ENCODE measurements at places on chromosomes 5 and 9.

DNA sequence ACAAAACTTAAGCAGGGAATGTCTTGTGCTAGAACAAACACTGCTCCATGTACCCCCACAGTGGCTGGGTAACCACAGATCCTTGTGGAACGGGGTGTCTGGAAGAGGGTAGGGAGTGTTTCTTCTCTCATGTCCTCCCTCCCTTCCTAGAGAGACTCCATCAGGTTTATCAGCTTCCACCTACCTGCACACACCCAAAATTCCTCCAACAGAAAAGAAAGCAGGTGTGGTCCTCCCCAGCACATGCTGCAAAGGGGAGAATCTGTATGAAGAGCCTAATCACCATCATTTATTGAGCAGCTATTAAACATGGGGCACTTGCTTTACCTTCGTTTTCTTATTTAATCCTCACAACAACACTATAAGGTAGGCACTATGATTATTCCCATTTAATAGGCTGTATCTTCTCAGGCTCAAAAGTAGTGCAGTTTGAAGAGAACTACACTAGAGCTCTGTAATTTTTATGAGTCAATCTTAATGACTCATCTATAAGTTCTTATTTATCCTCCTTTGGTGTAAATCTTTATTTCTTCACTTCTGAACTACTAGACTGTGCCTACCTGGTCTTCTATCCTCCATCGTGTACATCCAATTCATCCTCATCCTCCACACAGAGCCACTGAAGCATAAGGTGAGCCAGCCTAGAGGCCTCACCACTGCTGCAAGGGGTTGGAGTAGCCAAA is 31.6 kb downstream of the C9orf40 start:
- no peak for DNase-seq

- DNase-seq = no peak
These were observed 25.9 kb downstream of the ZDHHC11B start for GRCh38 chr5:758698-759053.

DNA sequence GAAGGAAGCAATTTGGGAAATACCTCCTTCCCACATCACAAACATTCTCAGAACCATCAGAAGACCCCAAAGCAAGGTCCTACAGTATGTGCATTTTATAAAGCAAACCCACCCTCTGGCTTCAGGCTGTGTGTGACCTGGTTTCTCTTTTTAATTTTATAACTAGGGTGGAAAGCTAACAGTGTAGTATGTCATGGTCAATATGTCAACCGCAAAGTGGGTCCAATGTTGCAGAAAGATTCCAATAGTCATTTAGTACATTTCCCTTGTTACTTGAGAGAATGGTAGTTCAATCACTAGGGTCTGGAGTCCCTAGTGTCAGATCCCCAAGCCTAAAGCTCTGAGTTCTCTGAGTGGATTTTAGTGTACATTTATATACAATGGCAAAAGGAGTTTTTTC is 96.2 kb downstream of the FGF1 start:
- DNase-seq = no peak

- DNase-seq = no peak
These were observed 1.1 kb upstream of the TCF7 start for GRCh38 chr5:134113363-134113889.

- DNase-seq = no peak
These were observed 713.9 kb downstream of the EFNA5 start for GRCh38 chr5:106956886-106957285.

GRCh38 chr9:125235804-125236519 is 5.2 kb downstream of the HSPA5 start:
- no peak for DNase-seq

DNA sequence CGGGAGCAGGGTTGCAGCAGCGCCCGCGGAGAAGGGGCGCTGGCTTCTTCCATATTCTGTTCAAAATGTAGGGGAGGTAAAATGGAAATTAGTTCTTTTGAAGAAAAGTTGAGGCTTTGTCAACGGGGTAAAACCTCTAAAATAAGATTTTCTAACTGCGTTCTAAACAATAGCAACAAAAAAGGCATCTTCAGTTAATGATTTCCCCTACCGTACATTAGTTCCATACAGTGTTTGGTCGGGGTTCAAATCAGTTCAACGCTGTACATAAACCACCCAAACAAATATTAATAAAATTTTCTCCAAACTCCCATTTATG is 343 bp upstream of the FANCC start:
- DNase-seq = no peak

DNA sequence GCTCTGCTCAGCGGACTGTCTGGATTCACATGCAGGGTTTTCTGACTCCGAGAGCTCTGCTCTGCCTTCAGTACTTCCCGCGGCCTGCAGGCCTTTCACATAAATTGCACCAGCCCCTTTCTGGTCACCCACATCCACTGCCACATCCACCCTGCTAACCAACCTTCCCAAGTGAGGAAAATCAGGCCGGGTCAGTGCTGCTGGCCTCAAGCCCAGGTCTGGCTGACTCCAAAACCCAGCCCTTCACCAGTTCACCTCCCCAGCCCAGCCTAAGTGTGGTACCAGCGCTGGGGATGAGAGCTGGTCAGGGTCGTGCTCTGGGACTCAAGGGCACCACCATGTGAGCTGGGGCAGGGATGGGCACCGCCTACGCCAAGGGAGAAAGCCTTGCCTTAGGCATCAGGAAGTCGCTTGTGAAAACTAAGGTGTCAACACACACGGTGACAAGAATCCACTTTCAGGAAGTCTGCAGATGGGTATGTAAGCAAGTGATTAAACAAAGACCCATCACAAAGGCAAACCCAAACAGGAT is 12.3 kb downstream of the LMAN2 start:
- DNase-seq = no peak

DNA sequence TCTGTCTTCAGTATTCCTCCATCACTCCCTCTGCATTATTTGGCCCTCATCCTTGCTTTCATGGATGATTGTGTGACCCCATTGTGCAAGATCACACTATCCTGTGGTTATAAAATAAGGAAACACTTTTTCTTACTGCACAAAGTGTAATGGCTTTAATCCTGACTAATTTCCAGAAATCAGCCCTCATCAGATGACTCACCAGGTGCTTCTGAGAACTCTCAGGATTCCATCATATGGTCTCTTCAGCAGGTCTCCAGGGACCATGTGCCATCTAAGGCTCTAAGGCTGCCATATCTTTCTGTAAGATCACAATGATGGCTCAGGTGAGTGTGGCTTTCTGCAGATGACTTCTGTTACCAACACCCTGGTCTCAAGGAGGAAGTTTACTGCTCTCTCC is 27.3 kb upstream of the FER start:
- no peak for DNase-seq

- no peak for DNase-seq
These were observed 145.8 kb downstream of the TENT4A start for GRCh38 chr5:6859023-6859422.

- DNase-seq = no peak
These were observed 72.6 kb downstream of the ENTREP1 start for GRCh38 chr9:69397384-69398214.

- peak; percentile 21 for DNase-seq
These were observed 20.1 kb downstream of the CXXC5 start for GRCh38 chr5:139668064-139668880.

DNA sequence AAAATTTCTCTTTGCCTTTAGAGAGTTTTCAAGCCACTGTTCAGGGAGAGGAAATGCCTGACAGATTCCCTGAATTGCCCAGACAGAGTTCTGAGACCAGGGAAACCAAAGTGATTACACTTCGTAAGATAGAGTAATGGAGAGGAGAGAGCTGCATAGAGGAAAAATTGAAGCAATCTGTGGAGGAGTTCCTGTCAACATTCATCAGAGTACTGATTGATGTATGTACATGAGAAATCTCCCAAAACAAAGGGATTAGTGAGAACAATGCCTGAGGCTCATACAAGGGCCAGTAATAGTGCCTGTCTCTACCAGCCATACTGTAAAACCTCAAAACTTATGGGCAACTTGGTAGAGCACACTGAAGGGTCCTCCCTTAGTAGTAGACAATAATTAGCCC is 79.0 kb upstream of the TRIM32 start:
- DNase-seq = no peak

GRCh38 chr9:118624608-118625007 is 744.6 kb downstream of the BRINP1 start:
- no peak for DNase-seq

DNA sequence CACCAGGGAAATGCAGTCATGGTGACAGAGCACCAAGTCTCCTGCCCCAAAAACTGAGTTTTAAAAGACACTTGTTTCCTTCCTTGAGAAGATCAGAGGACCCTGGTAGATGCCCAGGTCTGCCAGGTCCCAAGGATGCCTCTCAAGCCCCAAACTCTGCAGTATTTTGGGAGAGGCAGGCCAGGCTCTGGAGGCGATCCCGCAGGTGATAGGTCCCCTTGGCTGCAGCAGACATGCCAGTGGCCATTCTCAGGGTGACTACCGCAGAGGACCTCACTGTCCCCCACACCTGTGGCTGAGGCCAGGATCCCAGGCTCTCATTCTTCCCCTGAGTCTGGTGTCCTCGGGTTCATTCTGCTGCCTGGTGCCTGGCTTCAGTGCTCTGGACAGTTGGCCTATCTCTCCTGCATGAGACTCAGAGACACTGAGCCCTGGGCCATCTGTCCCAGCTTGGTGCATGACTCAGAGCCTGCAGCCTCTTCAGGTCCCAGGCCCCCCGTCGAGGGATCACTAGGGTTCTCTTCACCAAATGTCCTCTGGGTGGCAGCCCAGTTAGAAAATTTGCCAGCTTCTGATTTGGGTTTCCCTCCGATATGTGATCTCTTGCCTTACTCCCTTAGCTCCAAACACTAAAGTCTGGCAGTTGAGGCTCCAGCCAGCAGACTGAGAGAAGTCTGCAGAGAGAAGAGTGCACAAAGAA is 59.7 kb upstream of the GARNL3 start:
- no peak for DNase-seq

DNA sequence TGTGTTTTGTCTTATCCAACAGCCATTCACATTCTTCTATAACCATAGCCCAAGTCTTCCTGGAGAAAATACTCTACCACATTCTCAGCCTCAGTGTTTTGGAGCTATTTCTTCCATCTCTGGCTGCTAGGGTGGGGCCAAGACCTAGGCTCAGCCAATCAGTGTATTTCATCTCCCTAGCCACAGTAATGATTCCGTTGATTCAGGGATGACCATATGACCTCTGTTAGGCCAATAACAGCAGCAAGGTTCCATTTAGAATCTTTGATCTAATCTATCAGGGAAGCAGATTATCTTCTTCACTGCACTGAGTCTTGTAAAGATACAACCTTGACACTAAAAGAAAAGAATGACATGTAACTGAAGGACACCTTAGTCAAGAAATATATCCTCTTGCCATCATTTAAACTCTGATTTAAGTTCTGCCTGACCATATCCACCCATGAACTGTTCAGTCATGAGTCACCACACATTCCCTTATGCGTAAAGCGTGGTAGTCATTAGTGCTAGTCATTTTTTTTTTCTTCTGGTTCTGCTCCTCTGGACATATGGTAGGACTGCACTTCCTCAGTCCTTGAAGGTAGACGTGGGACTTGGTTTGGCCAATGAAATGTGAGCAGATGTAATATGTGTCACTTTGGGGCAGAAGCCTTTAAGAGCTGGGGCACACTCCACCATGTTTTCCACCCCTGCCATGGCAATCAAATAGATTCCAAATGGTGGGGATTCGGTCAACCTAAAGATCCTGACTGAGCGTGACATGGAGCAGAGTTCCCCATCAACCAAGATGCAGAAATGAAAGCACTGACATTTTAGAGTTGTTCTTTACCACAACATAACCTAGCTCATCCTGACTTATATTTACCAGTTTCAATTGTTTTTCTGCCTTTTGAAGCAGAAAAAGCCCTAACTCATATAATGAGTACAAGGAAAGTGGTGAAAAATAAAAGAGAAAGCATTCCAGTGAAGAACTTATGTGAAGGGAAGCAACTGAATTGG is 12.7 kb upstream of the PRELID2 start:
- no peak for DNase-seq

GRCh38 chr5:18607570-18607969 is 973.3 kb downstream of the TAF11L14 start:
- DNase-seq = no peak

DNA sequence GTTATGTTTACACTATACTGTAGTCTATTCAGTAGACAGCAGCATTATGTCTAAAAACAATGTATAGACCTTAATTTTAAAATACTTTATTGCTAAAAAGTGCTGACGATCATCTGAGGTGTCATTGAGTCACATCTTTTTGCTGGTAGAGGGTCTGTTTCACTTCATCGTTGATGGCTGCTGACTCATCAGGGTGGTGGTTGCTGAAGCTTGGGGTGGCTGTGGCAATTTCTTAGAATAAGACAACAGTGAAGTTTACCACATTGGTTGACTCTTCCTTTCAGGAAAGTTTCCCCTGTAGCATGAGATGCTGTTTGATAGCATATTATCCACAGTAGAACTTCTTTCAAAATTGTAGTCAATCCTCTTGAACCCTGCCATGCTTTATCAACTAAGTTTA is 150.3 kb downstream of the FBXL7 start:
- DNase-seq = no peak

- DNase-seq = no peak
These were observed 306.4 kb downstream of the ZSWIM6 start for GRCh38 chr5:61638476-61638875.

- no peak for DNase-seq
These were observed 159.9 kb downstream of the FANCC start for GRCh38 chr9:95157481-95158151.

DNA sequence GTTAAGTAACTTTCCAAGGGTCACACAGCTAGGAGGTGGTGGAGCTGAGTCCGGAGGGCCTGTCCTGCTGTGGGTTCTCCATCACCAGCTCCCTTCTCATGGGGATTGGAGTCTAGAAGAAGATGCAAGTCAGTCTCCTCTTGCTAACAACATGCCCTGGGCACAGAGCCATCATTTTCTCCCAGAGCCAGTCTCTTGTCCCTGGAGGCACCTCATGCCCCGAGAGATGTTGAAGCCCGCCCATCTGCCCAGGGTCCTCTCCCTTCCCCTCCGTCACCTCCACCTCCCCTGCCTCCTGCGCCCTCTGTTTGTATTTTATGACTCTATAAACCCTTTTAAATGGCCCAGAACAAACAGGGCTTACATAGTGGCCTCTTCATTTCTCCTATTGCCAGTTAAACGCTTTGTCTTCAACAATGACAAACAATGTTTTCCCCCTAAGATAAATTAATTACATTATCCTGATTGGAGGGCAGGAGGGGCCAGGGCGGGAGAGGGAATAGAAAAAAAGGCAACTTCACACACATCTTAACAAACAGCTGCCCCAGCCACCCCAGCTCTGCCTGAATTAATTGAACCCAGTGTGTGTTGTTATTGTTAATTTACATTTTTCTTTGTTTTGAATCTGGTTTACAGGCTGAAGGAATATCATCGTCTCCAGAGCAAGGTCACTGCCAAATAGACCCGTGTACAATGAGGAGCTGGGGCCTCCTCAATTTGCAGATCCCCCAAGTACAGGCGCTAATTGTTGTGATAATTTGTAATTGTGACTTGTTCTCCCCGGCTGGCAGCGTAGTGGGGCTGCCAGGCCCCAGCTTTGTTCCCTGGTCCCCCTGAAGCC is 55.8 kb downstream of the ASS1 start:
- DNase-seq = no peak

- DNase-seq = no peak
These were observed 208.6 kb downstream of the CAAP1 start for GRCh38 chr9:26684029-26684428.

GRCh38 chr9:108386859-108387384 is 468.9 kb downstream of the ACTL7B start:
- no peak for DNase-seq

- DNase-seq = no peak
These were observed 134.3 kb downstream of the CDH18 start for GRCh38 chr5:19853616-19854240.

GRCh38 chr9:126499005-126499910 is 114.5 kb upstream of the LMX1B start:
- peak; percentile 51 for DNase-seq

- DNase-seq = no peak
These were observed 59.8 kb downstream of the ZCCHC7 start for GRCh38 chr9:37180138-37180537.
